ENCODE measurements at places on chromosomes 6 and 20.

DNA sequence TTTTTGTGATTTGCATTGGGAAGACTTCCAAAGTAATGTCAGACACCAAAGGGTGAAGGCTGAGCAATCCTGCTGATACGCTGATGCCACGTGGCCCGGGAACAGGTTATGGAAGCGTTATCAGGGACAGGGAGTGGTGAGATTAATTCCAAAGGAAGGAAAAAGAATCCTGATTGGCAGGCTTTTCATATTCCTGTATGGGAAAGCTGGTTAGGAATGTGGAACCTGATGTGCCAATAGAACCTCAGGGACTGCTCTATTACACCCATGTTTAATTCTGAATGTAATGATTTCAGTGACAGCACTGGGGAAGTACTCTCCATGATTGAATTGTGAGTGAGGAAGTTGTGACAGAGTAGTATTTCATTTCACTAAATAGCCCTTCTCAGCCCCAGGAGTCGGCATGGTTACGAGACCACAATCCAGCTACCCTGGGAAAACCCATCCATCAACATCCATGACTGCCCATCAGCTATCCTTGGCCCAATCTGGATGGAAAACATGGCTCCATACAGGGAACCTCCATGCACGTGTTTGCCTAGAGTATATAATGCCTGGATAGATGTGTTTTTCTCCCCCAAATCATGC is 49.4 kb downstream of the F13A1 start:
- DNase-seq, result no peak

GRCh38 chr6:35359744-35360348 is 17.5 kb downstream of the PPARD start:
- no peak for DNase-seq

DNA sequence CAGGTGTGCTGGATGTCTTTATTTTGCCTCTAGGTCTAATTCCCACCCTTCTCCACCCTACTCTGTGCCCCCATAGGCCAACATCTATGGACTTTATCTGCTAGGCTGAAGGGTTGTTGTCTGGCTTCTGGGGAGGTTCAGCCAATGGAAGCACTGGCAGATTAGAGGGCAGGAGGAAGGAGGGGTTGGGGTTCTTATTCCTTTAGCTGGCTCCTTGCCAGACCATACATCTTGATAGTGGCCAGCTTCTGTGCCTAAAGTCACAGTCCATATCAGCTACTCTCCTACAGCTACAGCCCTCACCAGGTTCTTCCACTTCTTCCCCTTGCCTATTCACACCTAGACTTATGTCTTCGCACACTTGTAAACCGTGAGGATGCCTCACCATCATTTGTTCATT is 41.1 kb downstream of the ROS1 start:
- DNase-seq, result no peak

GRCh38 chr6:126385536-126385935 is 45.6 kb downstream of the CENPW start:
- no peak for DNase-seq

DNA sequence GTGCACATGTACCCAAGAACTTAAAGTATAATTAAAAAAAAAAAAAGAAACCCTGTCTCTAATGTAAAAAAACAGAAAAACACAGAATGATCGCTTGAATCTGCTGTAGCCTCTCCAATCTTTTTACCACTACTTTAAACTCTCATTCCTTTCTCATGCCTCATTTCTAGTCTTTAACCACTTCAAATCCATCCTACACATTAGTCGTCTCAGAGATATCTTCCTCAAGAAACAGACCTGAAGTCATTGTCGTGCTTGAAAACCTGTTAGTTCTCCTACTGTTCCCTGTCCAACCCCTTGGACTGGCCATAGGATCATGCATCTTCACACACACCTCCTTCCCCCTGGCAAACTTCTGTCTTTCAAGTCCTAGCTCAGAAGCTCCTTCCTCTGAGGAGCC is 112.1 kb upstream of the BCLAF1 start:
- no peak for DNase-seq

DNA sequence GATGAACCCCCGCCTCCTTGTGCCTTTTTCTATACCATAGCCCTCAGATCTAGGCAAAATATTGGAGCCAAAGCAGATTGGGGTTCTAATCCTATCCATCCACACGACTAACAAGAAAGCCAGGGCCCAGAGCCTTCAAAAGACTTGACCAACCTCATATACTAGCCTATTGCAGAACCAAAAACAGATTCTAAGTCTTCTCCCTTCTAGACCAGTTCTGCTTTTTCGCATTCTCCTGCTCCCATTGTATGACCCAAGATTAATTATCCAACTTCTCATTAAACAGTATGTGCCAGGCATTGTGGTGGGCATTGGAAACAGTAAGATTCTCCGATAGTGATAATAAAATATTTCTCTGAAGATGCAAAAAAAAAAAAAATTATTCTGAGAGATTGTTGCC is 113.7 kb upstream of the JARID2 start:
- DNase-seq, result no peak

DNA sequence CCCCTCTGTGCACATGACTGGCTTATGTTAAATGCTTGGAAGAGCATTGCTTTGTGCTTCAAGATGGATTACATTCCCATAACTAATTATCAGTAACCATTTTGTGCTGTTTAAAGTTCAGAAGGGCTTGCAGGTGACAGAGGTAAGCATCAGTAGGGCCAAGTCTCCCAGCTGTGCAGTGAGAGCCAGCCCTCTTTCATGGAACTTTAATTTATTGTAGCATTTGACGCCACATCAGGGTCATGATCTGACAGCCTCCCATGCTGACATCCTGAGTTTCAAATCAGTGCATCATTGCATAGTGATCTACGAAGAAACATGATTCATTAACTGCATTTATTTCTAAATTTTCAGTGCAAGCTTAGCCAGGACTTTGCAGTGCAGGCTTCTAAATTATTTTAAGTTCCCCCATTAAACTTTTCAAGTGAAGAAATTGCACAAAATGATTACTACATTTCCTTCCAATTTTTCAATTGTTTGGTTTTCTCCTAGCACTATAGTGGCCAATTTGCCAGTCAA is 380.9 kb downstream of the UTRN start:
- no peak for DNase-seq

DNA sequence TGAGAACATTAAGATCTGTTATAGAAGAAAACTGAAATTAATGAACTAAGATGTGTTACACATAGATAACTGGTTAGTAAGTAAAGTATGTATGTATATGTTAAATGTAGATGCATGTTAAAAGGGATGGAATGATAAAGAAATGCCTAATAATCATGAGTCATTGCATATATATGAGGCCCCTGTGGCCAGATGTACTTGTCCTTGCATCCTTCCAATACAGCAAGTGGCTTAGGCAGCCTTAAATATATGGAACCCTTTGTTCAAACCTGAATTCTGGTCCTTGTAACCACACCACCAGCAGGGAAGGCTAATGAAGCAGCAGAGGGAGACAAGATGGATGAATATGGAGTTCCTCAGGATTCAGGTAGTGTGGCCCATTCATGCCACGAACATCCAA is 9.8 kb upstream of the AKAP7 start:
- DNase-seq, result no peak

DNA sequence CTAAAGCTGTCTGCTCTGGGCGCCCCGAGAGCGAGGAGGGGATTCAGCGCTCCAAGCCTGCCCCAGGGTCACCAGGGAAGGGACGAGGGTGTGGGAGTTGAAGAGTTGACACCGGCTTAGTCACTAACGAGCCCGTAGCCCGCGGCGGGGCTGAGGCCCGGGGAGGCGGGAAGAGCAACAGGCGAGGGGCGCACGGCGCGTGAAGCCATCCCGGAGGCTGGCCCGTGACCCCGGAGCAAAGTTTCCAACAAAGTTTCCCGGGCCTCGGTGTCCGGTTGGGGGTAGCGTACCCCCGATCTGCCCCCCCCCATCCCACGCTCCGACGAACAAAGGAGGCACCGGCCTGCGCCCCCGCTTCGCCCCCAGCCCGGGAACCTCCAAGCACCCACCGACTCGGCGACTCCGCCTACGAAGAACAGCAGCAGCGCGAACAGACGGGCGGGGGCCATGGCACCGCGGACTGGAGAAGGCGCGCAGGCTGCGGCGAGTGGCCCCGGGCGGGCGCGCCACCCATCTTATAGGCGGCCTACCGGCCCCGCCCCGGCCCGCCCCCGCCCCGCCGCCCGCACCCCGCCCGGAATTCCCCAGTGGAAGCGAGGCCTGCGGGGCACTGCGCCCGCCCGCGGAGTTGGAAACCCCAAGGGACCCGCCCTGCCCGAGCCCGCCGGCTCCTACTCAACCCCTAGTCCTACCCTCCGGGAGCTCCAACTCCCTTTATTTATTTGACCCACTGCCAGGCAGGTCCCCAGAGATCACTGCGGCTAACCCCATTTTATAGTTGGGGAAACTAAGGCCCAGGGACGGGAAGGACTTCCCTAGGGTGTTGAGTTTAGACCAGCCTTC is at the start of gene SDC4:
Gene SDC4 (minus strand): TSS at position 489 of the 843 bp plus-strand sequence. CDS start 40 bp downstream, at position 449.
- peak; percentile 53 for DNase-seq

DNA sequence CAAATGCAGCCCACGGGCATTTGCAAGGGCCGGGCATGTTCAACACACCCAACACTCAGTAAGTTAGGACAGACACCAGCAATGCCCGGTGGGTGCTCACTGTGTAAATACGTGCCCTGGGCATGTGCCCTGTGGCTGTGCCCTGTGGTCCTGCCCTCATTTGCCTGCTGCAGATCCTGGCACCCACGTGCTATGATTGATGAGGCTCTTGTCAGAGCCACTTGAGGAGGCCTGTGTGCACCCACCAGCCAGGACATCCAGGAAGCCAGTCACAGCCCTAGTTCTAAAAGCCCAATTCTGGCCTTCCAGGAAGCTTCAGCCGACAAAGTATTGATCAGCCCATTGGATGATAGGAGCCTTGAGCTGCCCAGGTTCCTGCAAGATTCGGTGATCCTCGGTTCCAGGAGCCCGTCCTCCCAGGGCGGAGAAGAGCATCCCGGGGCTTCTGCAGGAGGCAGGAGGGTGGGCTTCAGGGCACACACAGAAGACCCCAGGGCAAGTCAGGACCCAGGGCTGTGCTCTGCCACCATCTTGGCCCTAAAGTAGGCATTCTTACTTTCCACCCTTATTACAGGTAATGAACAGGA is 223.9 kb downstream of the PREX1 start:
- DNase-seq, result no peak

DNA sequence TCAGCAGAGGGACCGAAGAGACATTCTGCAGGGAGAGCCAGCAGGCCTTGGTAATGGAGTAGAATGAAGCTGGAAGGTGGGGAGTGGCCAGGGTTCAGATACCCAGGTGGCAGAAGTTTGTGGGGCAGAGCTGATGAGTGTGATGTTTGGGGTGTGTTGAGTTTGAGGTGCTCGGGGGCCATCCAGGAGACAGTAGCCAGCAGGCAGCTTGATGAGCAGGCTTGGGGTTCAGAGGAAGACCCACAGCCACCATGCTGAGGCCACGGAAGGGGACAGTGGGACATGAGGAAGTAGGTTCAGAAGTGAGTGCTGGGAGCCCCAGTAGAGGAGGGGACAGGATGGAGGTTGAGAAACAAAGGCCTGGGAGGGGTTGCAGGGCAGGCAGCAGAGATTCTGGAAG is 11.1 kb upstream of the FOXS1 start:
- DNase-seq, result no peak

DNA sequence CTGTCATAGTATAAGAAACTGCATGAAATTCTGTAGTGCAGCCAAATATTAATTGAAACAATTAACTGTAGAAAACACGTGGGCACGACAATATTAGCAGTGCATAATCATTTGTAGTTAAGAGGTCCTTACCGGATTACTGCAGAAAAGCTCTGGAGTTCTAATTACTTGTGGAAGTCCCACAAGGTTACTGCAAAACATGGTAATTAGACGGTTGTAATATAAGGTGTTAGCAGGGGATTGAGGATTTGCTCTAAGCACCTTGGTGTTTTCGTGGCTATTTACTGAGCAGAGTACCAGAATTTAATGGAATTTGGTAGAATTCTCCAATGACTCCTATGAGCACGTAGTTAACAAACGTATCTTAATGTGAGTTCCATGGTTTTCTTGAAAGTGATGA is 473.6 kb upstream of the AGPAT4 start:
- DNase-seq, result no peak

DNA sequence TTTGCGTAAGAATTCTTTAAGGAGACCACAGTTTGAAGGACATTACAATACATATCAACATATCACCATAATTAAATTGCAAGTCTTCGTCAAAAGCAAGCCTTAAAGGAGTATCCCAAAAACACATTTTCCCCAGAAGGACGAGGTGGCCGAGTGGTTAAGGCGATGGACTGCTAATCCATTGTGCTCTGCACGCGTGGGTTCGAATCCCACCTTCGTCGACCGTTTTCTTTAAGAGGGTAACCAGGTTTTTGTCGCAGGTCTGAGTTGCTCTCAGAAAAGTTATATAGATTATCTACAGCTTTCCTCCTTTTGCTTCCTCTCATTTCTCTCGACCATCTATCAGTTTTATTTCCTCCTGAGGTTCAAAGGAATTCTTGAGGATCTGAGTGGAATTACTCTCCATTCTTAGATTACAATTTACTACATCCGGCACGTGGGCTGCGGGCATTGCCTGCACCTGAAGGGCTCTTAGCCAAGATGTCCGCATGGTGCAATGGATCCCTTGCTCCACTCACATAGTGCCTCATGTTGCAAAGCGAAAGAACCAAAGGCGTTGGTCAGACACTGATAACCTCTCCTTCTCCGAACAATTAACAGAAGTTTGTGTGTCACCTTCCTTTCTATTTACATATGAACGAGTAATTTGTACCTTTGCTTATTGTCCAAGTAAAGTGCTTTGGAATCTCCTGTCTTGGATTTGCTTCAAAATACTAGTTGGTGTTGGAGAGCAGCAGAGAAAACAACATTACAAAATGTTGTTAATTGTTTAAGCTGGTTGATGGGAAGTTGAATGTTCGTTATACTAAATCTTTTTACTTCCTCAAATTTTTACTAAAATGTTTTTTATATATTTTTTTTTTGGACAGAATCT is 14.0 kb downstream of the POM121L2 start:
- peak; percentile 23 for DNase-seq

GRCh38 chr6:7813193-7813592 is 87.3 kb downstream of the BMP6 start:
- no peak for DNase-seq

- no peak for DNase-seq
Measured at GRCh38 chr6:1181939-1182605, 129.8 kb upstream of the FOXQ1 start.

GRCh38 chr6:108260809-108261569 is at the start of gene SNX3:
TSS of gene SNX3 (minus strand) at chr6:108261040. CDS start at chr6:108260921, 119 bp downstream.
- DNase-seq, result peak; percentile 81

GRCh38 chr6:129697788-129698187 is 12.2 kb downstream of the ARHGAP18 start:
- no peak for DNase-seq

DNA sequence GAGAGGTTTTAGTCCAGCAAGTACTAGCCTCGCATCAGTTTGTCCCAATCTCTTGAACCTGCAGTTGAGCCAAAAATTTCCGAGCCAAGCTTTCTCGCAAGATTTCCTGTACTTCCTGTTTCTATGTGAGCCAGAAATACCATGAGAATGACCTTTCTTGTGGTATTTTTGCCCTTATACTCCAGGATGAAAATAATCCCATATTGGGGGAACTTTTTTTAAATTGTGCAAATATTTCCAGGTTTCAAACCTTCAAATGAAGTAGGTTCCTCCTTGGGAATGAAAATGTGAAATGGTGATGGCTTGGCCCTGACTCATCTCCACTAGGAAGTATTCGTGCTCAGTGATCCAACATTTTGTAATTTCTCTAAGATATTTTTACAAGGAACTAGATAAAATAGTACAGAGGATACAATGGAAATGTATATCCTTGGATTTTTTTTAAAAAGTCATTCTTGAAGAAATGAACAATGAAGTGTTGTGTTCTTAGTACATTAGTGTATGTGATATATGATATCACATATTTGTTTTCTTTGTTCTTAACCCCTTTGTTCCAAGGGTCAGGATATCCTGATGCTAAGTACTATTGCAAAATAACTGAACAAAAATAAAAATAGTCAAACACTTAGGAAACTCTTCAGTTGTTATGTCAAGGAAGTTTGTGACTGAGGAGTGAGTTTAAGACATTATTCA is 184.0 kb downstream of the PDE7B start:
- no peak for DNase-seq
